Activated naive CD8-positive, alpha-beta T cell treated with anti-CD3 and anti-CD28 coated beads for 36 hours (primary cell): ENCODE measurements at places on chromosomes 6 and 20.
A peak's percentile ranks its signal among the peaks of the same experiment; 100 is the strongest.

- no peak for DNase-seq
Measured at GRCh38 chr20:39473536-39473935, 511.4 kb downstream of the DHX35 start.

- no peak for DNase-seq
Measured at GRCh38 chr6:35686873-35687555, 1.7 kb downstream of the FKBP5 start.

DNA sequence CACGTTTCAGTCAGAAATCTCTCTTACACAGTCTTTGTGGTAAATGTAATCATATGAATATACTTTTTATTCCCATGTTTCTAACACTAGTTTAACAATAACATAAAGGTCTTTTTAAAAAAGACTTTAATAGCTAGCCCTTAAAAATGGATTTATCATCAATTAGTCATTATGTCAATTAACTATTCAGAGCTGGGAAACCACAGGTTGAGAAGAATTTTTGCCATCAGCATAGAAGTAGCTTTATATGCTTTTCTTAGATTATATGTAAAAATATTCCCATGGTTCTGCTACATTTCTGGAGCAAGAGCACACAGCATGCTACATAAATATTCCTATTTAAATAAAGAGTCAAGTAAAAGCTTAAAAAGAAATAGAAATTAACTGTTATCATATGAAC lies 35.5 kb downstream of the ASCC3 start:
- no peak for DNase-seq

DNA sequence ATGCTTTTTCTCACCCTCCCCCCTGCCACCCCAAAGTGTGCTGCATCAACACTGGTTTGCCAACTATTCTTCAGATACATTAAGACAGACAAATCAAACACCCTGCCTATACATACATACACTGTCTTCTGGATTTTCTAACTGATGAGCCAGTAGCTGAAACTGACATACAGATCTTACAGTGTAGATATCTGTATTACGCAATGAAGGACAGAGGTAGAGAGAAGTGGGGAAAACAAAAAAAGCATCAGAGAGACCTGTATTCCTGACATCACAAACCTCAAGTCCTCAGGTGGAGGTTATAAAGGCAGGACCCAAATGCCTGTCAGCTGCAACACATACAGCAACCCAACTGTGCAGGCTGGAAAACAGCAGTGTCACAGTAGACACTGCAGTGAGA lies 535.4 kb downstream of the HACE1 start:
- DNase-seq = no peak

- DNase-seq = peak; percentile 1
Measured at GRCh38 chr6:137043710-137044365, 927 bp downstream of the IL20RA start.

- peak; percentile 62 for DNase-seq
Measured at GRCh38 chr20:44911264-44911921, 1.5 kb downstream of the PABPC1L start.

DNA sequence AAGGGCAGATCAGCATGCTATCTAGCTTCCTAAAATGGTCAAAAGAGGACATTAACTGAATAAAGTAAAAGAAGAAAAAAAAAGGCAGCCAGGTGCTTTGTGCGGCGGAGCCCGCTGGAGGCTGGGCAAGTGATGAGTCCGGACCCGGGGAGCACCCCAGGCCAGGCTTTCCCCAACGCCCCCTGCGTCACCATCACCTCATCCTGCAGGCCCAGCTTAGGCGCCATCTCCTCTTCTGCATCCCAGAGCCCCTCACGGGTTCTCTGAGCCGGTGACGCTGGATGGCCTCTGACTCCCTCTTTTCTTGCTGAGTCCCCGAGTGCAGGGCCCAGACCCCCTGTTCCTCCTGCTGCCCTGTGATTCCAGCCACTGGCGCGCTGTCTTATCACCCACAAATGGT lies 250.1 kb downstream of the TBXT start:
- no peak for DNase-seq

- DNase-seq = no peak
Measured at GRCh38 chr6:72969666-72970065, 255.6 kb downstream of the KHDC1L start.

- no peak for DNase-seq
Measured at GRCh38 chr20:15318682-15319081, 981.3 kb upstream of the FLRT3 start.

- DNase-seq = no peak
Measured at GRCh38 chr6:35174501-35174900, 33.4 kb upstream of the TCP11 start.

- DNase-seq = no peak
Measured at GRCh38 chr6:168415098-168415992, 25.6 kb upstream of the SMOC2 start.

DNA sequence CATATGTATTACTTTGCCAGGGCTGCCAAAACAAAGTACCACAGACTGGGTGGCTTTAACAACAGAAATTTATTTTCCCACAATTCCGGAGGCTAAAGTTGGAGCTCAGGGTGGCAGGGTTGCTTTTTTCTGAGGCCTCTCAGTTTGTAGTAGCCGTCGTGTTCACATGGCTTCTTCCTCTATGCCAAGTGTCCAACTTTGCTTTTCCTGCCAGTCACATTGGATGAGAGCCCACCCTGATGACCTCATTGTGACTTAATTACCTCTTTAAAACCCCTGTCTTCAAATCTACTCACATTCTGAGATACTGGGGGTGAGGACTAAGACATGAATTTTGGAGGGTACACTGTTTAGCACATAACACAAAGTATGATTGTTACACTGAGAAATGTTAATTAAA lies 9.9 kb upstream of the ECT2L start:
- DNase-seq = no peak

DNA sequence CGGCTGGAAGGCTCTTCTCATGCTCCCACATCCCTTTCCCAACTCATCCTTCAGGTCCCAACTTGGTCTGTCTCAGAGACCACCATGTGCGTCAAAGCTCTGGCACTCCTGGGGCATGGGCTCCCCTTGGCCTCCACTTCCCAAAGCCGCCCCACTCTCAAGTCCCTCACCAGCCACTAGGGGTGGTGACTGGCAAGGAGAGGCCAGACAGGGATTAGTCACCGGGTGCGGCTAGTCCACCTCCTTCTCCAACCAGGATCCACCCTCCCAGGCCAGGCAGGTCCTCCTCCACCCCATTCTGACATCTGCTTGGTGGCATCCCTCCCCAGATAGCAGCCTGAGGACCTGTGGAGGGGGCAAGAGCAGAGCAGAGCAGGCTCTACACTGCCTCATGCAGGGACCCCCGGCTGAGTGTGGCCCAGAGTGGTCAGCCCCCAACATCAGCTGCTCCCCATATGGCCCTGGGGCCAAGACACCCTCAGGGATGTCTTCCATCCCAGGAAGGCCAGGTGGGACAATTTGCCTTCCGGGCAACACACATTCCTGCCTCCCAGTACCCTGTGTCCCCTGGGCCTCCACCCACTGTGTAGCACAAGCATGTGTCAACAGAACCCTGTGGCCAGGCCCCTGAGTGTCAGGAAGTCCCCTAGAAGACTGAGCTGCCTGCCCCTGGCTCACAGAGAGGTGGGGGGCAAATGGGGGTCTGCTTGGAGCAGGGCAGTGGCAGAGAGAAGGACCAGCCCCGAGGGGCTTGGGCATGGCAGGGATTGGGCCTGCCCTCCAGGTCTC lies 29.2 kb downstream of the YTHDF1 start:
- DNase-seq = no peak

DNA sequence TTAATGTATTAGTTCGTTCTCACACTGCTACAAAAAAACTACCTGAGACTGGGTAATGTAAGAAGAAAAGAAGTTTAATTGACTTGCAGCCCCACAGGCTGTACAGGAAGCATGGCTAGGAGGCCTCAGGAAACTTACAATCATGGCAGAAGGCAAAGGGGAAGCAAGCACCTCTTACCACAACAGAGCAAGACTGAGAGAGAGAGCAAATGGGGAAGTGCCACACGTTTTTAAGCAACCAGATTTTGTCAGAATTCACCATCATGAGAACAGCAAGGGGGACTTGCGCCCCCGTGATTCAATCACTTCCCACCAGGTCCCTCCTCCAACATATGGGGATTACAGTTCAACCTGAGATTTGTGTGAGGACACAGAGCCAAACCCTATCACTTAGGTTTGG lies 70.8 kb upstream of the SRSF6 start:
- no peak for DNase-seq

- no peak for DNase-seq
Measured at GRCh38 chr6:125392682-125393081, 90.9 kb upstream of the HDDC2 start.

- no peak for DNase-seq
Measured at GRCh38 chr20:61951695-61952533, 113.8 kb downstream of the TAF4 start.

GRCh38 chr6:79127660-79128059 lies 49.6 kb upstream of the PHIP start:
- DNase-seq = no peak
